ENCODE measurements at places on chromosomes 4 and X.
A peak's percentile ranks its signal among the peaks of the same experiment; 100 is the strongest.

GRCh38 chrX:17876135-17876534 lies 15.0 kb upstream of the RAI2 start:
- DNase-seq: no peak
- no peaks in the 10 kb centered on the region for H3K36me3 ChIP-seq
- no peak overlapping the region for H3K27ac ChIP-seq
- H3K27me3 ChIP-seq: no peaks in the 10 kb centered on the region
- H3K4me3 ChIP-seq: no peak overlapping the region

GRCh38 chrX:42951747-42952146 lies 173.8 kb upstream of the PPP1R2C start:
- no peaks in the 10 kb centered on the region for H3K36me3 ChIP-seq
- no peaks in the 10 kb centered on the region for H3K4me1 ChIP-seq
- no peaks in the 10 kb centered on the region for H3K27me3 ChIP-seq
- no peak overlapping the region for H3K27ac ChIP-seq
- no peak for DNase-seq
- no peak overlapping the region for H3K4me3 ChIP-seq

DNA sequence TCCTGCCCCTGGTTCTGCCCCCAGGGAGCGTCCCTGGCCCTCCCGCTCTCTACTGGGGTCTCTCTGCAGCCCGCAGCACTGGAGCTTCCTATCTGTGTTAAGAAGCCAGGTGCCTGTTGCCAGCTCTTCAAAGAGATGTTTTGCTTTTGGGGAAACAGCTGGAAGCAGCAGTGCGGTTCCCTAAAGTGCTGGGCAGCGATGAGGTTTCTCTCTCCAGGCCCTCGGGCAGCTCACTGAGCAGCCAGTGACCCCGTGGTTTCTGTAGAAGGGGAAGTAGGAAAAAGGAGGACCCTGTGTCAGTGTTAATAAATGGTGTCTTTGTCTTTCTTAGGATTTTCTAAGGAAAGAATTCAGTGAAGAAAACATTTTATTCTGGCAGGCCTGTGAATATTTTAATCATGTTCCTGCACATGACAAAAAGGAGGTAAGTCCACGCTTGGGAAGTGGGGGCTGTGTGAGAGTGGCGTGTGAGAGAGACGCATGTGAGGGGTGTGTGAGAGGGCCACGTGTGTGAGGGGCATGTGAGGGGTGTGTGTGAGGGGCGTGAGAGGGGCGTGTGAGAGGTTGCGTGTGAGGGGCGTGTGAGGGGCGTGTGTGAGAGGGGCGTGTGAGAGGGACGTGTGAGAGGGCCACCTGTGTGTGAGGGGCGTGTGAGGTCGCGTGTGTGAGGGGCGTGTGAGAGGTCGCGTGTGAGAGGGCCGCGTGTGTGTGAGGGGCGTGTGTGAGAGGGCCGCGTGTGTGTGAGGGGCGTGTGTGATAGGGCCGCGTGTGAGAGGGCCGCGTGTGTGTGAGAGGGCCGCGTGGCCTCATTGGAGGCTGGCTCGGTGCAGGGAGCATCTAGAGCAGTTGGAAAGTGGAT lies 27.1 kb upstream of the HGFAC start:
- H3K27me3 ChIP-seq: no peaks in the 10 kb centered on the region
- H3K27ac ChIP-seq: no peak overlapping the region
- DNase-seq: peak; percentile 36
- no peaks in the 10 kb centered on the region for H3K4me1 ChIP-seq

DNA sequence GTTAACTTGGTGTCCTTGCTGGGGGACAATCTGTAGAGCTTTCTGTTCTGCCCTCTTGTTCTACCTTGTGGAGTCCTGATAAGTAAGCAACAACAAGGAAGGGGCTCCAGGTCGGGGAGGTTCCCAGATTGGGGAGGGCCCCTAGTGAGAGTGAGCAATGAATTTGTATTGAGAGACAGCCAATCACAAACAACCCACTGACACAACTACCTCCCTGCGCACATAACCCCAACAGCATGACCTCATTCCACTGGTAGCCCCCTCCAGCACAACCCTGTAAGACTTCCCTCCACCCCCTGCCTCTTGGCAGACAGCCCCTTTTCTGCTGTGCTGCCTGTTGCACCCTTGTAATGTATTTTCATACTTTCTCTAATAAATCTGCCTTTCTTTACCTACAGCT lies 19.7 kb upstream of the PNPLA4 start:
- H3K4me1 ChIP-seq: no peaks in the 10 kb centered on the region
- H3K4me3 ChIP-seq: no peak overlapping the region
- no peak for DNase-seq

DNA sequence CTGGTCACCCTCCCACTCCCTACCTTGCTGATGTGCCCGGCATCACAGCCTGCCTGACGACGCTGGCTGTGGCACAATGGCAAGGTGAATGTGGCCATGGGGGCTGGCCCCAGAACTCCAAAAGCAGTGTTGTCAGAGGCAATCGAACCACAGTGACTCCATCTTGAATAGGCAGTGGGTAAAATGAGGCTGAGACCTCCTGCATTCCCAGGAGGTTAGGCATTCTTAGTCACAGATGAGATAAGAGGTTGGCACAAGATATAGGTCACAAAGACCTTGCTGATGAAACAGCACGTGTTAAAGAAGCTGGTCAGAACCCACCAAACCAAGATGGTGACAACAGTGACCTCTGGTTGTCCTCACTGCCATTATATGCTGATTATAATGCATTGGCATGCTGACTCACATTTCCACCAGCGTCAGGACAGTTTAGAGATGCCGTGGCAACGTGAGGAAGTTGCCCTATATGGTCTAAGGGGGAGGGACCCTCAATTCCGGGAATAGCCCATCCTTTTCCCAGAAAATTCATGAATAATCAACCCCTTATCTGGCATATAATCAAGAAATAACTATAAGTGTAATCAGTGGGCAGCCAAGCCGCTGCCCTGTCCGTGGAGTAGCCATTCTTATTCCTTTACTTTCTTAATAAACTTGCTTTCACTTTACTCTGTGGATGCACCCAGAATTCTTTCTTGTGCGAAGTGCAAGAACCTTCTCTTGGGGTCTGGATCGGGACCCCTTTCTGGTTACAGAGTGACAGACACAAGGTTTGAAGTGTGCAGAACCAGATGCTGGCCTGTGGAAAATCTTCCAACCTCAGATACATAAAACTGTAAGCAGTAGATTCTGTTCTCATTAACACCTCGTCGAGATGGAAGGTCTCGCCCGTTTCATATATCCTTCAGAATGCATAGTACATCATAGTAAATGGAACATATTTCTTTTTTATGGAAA lies 26.8 kb upstream of the CLDN24 start:
- DNase-seq: no peak
- no peaks in the 10 kb centered on the region for H3K36me3 ChIP-seq
- H3K4me1 ChIP-seq: no peaks in the 10 kb centered on the region

GRCh38 chr4:15161439-15161838 lies 159.2 kb downstream of the CPEB2 start:
- no peak for DNase-seq
- no peaks in the 10 kb centered on the region for H3K36me3 ChIP-seq
- no peak overlapping the region for H3K27ac ChIP-seq
- no peaks in the 10 kb centered on the region for H3K4me1 ChIP-seq

- H3K27ac ChIP-seq: no peak overlapping the region
- H3K27me3 ChIP-seq: no peaks in the 10 kb centered on the region
- no peak for DNase-seq
- no peak overlapping the region for H3K4me3 ChIP-seq
Observed at GRCh38 chr4:101145021-101145420, 202.3 kb downstream of the PPP3CA start.

DNA sequence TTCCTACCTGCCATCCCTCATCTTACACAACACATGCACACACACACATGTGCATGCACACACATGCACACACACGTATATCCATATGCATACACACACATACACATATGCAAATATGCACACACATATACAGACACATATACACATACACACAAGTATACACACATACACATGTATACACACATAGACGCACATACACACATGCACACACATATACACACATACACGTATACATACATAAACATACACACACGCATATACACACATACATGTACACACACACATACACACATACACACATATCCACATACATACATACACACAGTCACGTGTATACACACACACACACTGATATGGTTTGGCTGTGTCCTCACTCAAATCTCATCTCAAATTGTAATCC lies 37.0 kb upstream of the AFAP1 start:
- H3K36me3 ChIP-seq: no peaks in the 10 kb centered on the region
- H3K4me3 ChIP-seq: no peak overlapping the region
- no peak for DNase-seq
- no peaks in the 10 kb centered on the region for H3K4me1 ChIP-seq
- H3K27me3 ChIP-seq: no peaks in the 10 kb centered on the region

- no peaks in the 10 kb centered on the region for H3K27me3 ChIP-seq
- no peak for DNase-seq
- no peak overlapping the region for H3K27ac ChIP-seq
- H3K4me3 ChIP-seq: no peak overlapping the region
- no peaks in the 10 kb centered on the region for H3K4me1 ChIP-seq
- no peaks in the 10 kb centered on the region for H3K36me3 ChIP-seq
Observed at GRCh38 chr4:71540749-71541269, 202.0 kb downstream of the SLC4A4 start.

DNA sequence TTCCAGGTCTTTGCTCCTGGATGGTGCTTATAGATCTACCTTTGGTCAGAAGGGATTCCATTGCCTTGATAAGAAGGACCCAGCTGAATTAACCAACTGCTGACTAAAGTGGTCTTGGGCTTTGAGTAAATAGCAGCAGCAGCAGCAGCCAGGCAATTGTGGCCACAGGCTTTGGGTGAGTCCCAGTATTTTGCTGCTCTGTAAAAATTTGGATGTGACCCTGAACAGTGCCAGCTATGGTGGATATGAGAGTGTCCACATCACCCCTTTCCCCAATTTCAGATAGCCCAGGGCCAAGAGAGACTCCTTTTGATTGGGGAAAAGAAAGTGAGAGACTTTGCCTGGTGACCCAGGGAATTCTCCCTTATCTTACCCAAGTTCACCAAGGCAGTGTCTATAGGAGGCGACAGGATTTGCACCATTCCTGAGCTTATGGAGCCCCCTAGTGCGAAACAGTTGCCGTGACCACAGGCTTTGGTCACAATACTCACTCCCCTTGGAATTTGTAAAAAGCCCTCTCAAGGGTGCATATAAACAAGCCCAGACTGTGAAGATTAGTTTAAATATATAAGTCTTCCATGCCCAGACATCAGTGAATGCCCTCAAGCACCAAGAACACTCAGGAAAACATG lies 518.0 kb downstream of the TMA16 start:
- no peak overlapping the region for H3K27ac ChIP-seq
- no peaks in the 10 kb centered on the region for H3K4me1 ChIP-seq
- H3K27me3 ChIP-seq: no peaks in the 10 kb centered on the region
- H3K4me3 ChIP-seq: no peak overlapping the region
- no peaks in the 10 kb centered on the region for H3K36me3 ChIP-seq

DNA sequence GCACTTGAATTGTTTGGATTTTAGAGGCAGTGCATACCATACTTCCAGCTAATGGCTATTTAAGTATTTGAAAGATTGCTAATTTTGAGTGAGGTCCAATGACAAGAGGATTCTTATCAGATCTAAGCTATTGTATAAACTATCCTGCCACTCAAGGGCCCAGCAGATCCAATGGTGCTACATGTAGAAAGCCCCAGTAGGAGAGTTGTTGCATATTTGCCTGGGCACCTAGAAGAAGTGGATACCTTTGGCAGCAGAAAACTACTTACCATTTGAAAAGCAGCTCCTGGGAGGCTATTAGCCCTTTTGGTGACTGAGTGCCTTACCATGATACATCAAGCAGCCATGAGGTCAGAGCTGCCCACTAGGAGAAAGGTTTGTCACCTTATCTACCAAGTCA lies 447.3 kb downstream of the C4orf33 start:
- no peaks in the 10 kb centered on the region for H3K27me3 ChIP-seq
- H3K36me3 ChIP-seq: no peaks in the 10 kb centered on the region
- H3K4me1 ChIP-seq: no peaks in the 10 kb centered on the region
- DNase-seq: no peak
- no peak overlapping the region for H3K4me3 ChIP-seq

- no peak overlapping the region for H3K27ac ChIP-seq
- no peak overlapping the region for H3K4me3 ChIP-seq
- DNase-seq: no peak
- no peaks in the 10 kb centered on the region for H3K27me3 ChIP-seq
Observed at GRCh38 chr4:3307891-3308575, 15.2 kb downstream of the RGS12 start.

DNA sequence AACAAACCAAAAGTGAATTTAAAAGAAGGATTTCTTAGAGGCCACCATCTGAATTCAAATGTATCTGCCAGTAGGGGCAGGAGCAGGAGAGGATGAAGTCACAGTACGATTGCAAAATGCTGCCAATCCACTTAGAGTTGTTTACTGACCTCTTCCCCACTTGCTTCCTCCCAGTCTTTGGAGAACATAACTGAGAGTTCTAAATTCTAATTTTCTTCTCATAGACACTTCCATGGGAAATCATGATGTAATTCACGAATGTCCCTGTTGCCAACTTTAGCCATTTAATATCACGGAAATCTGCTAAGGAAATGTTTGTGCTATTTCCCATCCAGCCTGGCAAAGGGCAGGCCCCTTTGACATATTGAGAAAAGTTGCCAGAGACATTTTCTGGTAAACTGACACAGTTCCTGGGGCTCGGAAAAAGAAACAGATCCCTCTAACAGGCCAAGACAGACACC lies 33.6 kb upstream of the NOCT start:
- H3K4me1 ChIP-seq: no peaks in the 10 kb centered on the region
- no peaks in the 10 kb centered on the region for H3K27me3 ChIP-seq
- DNase-seq: peak; percentile 55
- H3K27ac ChIP-seq: peak overlapping the region; percentile 58
- H3K4me3 ChIP-seq: no peak overlapping the region

DNA sequence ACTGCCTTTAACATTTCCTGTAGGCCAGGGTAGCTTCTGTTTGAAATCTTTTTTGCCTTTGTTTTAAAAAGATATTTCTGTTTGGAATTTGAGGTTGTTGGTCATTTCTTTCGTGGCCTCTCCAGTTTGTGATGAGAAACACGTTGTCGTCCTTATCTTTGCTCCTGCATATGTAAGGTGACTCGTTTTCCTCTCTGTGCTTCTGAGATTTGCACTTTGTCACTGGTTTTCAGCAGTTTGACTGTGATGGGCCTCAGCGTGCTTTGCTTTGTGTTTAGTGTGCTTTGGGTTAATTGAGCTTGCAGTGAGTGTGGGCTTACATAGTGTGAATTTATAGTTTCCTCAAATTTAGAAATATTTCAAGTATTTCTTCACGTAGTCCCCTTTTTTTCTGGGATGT lies 81.5 kb downstream of the FAM193A start:
- no peaks in the 10 kb centered on the region for H3K4me1 ChIP-seq
- H3K27me3 ChIP-seq: no peaks in the 10 kb centered on the region
- H3K27ac ChIP-seq: no peak overlapping the region
- no peaks in the 10 kb centered on the region for H3K36me3 ChIP-seq
- no peak for DNase-seq
- no peak overlapping the region for H3K4me3 ChIP-seq
